ENCODE measurements at places on chromosomes 7 and 10.

DNA sequence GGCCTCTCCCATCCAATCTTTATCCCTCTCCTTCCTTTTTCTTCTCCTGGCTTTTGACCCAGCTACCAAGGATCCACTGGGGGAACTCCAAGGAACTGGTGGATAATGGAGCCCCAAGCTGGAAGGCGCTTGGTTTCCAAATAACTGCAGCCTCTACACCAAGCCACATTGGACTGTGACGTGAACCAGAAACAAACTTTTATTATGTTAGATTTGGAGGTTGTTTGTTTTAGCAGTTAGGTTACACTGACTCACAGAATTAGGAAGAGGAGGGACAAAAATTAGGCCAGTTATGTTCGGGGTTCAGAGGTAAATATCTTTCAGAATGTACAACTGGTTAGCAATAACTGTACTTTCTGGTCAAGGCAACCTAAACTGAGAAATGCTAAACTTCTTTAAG, 21.3 kb upstream of the ANK3 start:
- DNase-seq: no peak

DNA sequence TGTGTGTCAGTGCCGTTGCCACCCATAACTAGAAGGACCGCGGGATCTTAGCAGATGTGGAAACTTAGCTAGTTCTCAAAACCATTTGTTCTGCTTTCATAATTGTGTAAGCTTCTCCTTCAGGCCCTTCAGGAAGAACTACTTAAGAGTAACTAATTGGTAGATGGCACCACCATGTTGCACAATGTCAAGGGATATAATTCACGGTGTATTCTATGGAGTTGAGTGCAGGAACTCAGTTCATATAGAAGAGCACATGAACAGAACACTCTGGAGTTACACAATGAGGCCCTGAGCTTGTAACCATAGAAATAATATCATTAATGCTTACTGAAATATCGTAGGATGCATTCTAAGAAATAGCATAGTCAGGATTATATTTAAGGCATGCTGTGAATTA, 126.5 kb upstream of the GAD2 start:
- no peak for DNase-seq

GRCh38 chr10:62911210-62911963, 95.2 kb upstream of the EGR2 start:
- no peak for DNase-seq

GRCh38 chr7:70374772-70375533, 757.0 kb upstream of the GALNT17 start:
- DNase-seq: no peak

- no peak for DNase-seq
These were observed 1013.4 kb downstream of the REEP3 start for GRCh38 chr10:64534616-64535015.

DNA sequence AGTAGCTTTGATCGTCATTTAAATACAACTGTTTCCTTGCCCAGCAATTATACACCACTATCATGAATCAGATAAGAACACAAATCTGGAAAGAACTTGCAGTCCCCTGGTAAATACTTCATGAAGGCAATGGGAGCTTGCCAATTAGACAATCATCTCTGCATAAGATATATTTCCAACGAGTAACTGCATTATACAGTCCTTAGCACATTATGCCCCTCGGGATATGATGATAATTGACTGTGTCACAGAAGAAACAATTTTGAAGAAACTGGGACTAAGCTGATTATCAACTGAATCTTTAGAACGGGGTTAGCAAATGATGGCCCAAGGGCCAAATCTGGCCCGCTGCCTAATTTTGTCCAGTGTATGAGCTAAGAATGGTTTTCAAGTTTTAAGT, 155.7 kb downstream of the TRIL start:
- DNase-seq: no peak

- no peak for DNase-seq
These were observed 32.4 kb downstream of the EPC1 start for GRCh38 chr10:32314588-32314987.

GRCh38 chr10:35458500-35459448, 122.5 kb downstream of the CCNY start:
- no peak for DNase-seq

DNA sequence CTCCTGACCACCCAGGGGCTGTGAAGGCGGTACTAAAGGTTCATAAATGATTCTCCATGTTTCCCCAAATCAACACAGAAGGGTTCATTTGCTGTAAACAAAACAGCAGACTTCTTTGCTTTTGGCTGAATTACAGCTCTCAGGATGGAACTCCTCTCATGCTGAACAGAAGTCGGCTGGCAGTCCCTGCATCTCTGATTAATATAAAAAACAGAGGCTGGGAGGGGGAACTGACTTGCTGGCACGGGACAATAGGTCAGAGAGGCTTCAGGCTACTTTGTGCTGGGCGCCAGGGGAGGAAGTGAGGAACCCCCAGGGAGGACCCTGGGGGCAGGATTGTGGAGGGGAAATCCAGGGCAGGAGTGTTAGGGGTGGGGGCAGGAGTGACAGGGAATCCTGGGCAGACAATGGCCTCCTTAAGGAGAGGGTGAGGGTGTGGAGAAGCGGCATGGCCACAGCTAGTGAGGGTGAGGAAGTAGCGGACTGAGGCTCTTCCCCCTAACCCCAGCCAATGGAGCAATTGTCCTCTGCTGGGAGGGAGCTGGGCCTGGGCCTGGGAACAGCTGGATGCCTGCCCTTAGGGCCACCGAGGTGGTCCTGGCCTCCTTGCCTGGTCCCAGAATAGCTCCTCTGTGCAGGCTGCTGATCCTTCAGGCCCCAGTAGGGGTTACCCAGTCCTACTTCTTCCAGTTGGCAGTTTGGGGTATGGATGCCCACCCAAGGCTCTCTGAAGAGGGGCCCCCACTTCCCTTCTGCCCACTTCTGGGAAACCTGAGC, 9.2 kb upstream of the SFRP5 start:
- no peak for DNase-seq

DNA sequence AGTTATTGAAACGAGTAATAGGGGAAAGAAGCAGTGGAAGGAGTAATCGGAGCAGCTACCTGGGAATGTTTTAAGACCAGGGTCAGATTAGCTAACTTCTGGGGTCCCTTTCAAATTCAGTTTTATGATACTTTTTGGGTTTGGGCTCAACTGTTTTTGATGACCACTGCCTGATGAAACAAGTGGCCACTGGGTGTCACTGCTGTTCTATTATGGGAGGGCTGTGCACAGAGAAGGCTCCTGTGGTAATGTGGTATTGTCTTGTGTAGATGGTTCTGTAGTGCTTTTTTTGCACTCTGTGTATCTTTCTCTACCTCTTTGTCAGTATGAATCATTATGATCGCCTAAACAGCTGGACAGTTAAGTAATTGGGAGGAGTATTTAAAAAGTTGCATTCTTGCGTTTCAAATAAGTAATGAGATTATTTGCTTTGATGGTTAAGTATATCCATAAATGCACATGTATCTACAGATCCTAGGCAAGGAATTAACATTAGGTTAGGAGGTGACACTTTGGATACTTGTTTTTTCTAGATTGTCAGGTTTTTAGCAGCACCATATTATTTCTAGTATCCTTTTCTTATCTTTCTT, 128.4 kb downstream of the ABCA13 start:
- DNase-seq: peak; percentile 50

DNA sequence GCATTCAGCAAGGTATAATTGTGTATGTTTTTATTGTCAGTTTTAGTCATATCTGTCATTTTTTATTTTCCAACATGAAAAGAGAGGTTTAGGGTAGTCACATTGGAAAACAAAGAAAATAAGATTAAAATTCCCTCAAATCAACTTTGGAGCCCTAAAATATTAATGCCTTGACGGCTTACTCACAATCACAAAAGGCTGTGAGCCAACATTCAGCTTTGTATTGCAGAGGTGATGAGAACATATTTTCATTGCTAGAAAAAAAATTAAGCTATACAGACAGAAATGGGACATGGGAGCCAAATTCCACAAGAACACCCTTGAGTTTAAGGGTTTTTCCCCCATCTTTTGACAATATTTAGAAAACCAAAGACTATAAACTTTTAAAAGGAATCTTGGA, 30.2 kb downstream of the CALD1 start:
- DNase-seq: no peak

DNA sequence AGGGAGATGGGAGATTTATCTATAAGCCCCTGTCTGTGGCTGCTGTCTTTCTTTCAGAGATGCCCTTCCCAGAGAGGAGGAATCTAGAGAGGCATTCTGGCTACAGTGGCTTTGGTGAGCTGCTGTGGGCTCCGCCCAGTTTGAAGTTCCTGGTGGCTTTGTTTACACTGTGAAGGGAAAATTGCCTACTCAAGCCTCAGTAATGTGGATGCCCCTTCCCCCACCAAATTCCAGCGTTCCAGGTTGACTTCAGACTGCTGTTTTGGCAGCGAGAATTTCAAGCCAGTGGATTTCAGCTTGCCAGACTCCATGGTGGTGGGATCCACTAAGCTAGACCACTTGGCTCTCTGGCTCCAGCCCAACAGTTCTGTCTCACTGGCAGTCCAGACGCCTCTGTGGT, 951.6 kb downstream of the CCSER2 start:
- DNase-seq: no peak

GRCh38 chr7:101557421-101557820, 71.7 kb downstream of the MYL10 start:
- no peak for DNase-seq

GRCh38 chr7:150860291-150860977, 8.1 kb downstream of the AOC1 start:
- DNase-seq: no peak

DNA sequence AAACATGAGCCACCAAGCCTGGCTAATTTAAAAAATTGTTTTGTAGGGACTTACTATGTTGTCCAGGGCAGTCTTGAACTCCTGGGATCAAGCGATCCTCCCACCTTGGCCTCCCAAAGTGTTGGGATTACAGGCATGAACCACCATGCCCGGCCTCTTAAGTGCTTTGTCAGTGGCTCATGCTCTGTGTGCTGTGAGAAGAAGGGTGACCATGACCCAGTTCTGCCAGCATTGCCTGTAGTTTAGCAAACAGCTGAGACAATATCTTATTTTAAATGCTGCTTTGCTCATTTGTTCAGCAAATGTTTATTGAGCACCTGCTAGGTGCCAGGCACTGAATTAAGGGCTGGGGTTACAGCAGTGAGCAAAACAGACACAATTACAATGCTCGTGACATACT, 9.0 kb downstream of the ADCK2 start:
- no peak for DNase-seq

DNA sequence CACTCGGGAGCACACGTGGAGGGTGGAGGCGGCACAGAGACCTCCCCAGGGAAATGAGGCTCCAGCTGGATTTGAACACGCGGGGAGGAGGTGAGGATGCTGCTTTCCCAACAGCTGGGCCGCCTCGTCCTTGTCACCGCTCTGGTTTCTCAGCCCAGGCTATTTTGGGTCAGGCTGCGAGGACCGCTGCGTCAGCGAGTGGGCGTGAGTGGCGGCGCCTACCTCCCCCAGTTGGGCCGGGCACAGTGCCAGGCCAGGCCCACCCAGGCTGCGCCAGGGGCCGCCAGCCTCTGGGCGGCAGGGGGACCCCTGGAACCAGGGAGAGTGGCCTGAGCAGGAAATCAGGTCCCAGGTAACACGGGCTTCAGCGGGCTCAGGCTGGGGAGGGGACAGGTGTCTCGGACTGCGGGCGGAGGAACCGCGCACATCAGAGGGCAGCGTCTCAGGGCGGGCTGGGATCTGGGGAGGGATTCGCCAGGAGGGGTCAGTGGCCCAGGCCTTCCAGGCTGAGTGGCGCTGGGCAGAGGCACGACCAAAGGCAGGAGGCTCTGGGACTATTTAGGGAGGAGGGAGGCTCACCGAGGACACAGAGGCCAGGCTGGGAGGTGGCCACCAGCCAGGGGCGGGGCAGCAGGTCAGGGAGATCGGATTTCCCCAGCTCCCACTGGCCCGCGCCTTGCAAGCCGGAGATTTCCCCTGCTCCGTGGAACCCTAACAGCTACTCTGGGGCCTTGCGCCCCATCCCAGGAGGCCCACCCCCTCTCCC, 125.2 kb upstream of the RET start:
- DNase-seq: no peak

GRCh38 chr10:84938117-84938905, 609.9 kb downstream of the CCSER2 start:
- no peak for DNase-seq

DNA sequence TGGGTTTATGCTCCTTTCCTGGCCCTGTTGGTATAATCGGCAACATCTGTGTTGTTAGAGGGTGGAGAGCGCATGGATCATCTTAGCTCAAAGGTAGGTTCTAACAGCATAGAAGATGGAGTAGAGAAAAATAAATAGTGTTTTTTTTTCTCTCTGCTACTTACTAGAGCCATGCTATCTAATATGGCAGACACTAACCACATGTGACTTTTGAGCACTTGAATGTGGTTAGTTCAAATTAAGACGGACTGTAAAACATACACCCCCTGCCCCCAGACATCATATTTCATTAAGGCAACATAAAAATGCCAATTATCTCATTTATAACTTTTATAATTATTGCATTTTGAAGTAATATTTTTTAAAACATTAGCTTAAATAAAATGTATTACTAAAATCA, 525.1 kb downstream of the KIF20B start:
- DNase-seq: no peak

DNA sequence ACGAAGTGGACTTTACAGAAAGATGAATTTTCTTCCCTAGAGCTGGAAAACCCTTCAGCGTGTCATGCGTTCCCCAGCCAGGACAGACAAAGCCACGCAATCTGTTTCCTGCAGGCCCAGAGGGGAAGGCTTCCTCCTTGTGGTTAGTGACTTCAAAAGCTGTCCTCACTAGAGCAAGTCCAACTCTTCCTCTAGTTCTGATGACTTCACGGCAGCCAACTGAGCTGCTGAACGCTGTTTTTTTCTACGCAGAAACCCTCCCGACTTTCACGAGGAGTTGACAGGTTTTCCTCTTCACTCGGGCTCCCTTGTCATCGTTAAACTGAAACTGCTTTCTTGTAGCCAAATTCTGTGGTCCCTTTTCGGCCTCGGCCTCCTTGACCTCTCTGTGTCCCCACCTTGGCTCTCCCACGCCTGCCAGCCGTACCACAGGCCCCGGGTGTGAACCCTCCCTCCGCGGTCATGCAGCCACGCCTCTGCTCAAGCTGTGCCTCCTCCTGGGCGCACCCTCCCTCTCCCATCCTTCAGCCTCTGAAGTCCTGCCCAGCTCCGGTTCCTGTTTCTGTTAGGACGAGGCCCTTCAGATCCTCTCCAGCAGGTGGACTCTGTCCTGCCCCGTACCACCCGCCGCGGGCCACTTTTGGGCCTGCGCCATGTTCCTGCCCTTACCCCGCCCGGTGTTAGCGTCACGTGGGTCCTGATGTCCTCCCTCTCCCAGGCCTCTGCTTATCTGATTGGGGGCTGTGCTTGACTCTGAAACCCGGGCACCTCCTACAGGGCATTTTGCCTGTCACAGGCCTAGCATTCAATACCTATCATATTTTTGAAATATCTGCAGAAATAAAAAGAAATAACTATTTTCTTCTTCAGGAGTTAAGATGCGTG, 39.3 kb downstream of the CUX1 start:
- DNase-seq: peak; percentile 84
